Activated CD4-positive, CD25-positive, alpha-beta regulatory T cell treated with anti-CD3 and anti-CD28 coated beads, Interleukin-2, amount 50 U/mL, for 16 hours (primary cell): ENCODE measurements at places on chromosomes 16 and 17.

DNA sequence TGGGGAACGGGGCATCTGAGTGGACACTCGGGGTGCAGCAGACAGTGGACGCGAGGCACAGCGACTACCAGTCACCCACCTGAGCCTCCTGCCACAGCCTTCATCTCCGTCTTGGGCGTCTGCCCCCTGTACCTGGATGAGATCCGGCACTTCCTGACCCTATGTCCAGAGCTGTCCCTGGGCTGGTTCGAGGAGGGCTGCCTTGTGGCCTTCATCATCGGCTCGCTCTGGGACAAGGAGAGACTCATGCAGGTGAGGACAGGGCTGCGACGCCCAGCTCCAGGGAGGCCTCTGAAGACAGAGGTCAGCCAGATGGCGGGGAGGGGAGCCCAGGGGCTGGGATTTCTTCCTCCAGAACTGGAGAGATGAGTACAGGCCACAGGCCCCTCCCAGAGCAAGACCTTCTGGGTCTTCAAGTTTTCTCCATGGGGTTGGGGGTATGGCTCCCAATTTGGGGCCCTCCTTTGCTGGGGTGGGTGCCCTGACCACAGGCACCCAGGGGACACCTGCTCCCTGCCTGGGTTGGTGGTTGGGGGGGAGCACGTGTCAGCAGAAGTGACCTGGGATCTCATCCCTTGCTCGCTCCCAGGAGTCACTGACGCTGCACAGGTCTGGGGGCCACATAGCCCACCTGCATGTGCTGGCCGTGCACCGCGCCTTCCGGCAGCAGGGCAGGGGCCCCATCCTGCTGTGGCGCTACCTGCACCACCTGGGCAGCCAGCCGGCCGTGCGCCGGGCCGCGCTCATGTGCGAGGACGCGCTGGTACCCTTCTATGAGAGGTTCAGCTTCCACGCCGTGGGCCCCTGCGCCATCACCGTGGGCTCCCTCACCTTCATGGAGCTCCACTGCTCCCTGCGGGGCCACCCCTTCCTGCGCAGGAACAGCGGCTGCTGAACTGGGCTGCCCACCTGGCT, 1.9 kb downstream of the AANAT start:
- no peak for DNase-seq

DNA sequence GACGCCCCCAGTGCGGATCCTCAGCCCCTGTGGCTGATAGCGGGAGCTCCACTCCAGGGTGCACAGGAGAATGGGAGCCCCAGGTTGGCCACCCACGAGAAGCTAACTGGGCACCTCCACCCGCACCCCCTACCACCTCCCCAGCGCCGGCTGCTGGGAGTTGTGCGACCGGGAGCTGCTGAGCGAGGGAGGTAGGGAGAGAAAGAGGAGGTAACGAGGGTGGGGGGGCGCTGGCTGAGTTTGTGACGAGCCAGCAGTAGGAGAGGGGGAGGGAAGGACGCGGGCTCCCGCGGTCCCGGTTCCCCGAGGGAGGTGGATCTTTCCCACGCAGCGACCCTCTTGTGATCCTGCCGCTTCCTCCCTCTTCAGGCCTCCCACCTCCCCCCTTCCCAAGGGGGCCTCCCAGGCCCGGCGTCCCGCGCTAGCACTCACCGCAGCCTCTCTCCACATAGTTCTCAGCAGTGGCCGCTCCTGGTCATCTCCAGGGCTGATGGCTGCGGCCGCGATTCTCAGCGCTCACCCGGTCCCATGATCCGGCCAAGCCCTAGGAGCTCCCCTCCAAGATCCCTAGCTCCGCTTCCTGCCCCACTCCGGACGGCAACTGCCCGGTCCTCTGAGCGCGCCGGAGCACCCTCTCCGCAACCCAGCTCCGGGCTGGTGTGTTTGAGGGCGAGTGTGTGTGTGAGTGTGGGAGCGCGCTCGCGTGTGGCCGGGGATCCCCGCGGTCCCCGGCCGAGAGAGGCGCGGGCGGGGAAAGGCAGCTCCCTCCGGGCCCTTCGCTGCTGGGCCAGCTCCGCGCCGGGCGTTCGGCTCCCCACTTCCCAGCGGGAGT, at the start of gene GRIN2A:
Gene GRIN2A (minus strand): TSS at position 207 of the 832 bp plus-strand sequence. CDS start 2,017 bp downstream, outside the sequence.
- no peak for DNase-seq

GRCh38 chr16:73304008-73304774, 256.3 kb upstream of the ZFHX3 start:
- no peak for DNase-seq

- no peak for DNase-seq
Observed at GRCh38 chr16:15055141-15056053, 477 bp downstream of the NTAN1 start.

GRCh38 chr17:21297597-21297996, 13.1 kb downstream of the MAP2K3 start:
- DNase-seq = no peak

- no peak for DNase-seq
Observed at GRCh38 chr16:76931186-76931585, 259.8 kb upstream of the MON1B start.

- DNase-seq = no peak
Observed at GRCh38 chr16:18936727-18937340, 10.6 kb upstream of the SMG1 start.

- DNase-seq = no peak
Observed at GRCh38 chr16:81817789-81818567, 38.9 kb downstream of the PLCG2 start.

DNA sequence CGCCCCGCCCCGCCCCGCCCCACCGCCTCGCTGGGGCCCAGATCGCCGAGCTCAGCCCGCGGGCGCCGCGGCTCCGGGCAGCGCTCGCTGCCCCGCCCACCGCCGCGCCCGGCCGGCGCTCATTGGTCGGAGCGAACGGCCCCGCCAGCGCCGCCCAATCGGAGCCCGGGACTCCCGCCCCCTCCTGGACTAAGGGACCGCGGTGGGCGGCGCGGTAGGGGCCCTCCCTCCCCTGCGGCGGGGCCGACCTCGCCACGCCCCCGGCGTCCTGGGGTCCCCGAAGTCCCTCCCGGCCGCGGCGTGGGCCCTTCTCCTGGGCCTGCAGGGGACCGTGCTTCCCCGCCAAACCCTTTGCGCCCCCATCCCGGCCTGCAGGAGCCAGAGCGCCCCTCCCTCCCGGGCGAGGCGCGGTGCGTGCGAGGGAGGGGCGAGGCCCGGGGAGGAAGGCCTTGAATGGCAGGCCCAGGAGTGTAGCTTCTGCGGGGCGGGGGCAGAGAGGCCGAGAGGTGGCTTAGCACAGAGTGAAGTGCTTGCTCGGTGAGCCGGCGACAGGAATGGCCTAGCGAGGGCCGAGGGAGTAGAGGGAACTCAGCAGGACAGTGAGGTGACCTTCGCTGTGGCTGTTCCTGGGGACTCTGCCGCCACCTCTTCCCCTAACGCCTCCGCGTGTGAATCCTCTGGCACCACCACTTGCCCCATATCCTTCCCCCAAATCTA, at the start of gene CAMKK1:
Gene CAMKK1 (minus strand): TSS at position 51 of the 717 bp plus-strand sequence. CDS start 7,366 bp downstream, outside the sequence.
- DNase-seq = peak; percentile 73

DNA sequence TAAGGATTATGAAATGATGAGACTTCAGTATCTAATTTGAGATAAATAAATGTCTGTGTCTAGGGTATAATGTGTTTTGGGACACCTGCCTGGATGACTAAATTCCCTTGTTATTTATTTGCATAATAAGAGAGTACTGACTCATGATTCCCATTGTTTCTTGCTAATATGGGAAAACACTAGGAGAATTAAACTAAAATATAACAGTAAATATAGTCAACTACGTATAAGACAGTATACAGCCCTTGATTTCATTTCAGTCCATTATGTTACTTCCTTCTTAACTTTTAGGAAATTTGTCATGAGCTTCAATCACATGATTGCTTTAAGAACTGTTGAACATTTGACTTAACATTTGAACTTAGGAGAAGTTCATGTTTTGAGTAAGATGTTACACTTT, 62.4 kb downstream of the VMP1 start:
- no peak for DNase-seq

GRCh38 chr16:69382421-69382820, 3.4 kb downstream of the TERF2 start:
- no peak for DNase-seq

DNA sequence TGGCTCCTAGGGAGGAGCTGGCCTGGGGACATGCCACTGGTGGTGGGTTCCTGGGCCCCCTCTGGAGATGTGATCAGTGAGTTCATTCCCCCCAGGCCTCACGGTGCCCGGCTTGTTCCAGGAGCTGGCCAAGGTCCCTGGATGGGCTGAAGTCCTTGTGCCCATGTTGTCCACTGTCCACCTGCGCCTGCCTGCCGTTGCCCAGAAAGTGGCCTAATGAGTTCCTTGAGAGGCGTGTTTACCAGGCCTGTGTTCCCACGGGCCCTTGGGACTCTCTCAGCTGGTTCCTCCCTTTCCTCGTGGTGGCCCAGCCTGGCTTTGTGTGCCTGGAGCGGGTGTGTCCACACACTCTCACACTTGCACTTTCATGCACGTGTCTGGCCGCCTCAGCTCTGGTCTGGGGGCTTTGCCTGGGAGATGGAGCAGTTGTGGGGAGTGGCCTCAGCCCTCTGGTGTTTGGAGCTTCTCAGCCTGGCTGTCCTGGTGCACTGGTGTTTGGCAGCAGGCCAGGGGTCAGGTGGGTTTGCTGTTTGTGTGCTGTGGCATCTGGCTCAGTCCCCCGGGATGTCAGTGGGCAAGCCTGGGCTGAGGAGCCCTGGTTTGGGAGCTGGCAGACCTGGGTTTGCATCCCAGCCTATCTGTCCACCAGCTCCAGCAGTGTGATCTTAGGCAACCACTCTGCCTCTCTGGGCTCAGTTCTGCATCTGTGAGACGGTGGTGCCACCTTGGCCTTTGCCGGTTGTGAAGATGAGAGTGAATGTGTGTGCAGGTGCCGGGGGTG, 18.0 kb downstream of the ADCY7 start:
- no peak for DNase-seq

DNA sequence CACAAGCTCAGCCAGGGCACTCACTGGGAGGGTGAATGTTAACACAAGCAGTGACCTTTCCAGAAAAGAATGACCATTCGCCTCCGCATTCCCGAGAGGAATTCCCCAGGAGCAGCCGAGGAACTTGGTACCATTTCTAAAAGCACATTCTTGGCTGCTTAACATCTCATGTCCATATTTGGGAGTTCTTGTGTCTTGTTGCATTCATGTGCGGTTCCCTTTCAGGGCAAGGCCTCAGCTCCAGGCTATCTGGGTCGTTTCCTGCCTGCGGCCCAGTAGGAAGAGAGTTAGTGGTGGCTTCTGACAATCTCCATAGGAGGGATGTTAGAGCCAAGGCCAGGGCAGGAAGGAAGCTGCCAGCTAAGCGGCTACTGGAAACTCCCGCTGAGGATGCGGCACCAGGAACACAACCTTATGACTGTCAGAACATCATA, 27.8 kb upstream of the MEAK7 start:
- DNase-seq = no peak
